ENCODE measurements at places on chromosomes 12 and 14. TPM values are rescaled to one million over a fixed set of nuclear protein-coding genes. Genes with fewer than 3 reads are reported as not detected.

DNA sequence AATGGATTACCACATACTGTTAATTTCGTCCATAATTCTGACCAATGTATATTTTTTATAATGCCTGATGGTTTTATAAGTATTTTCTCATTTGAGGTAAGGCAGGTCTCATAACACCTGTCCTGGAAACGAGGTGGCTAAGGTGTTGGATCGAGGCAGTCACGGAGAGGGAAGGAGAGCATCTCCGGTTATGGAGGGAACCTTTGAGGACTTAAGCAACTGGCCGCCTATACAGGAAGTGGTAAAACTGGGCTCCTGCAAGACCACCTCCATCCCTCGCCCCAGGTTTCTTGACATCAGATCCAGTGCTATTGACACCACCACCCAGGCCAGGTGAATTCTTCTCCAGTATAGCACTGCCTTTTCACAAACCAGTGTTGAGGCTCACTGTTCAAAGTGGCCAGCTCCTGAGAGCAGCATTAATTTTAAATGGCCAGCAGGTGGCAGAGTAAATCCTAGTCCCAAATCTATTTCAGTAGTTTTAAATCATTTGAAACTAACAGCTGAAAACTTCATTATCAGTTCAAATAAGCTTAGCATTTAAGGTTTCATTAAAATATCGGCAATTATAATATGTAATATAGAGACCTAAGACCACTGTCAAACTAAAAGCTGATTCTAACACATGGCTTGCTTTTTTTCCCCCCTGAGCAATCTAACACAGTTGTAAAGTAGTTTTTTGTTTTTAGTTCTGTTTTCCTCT is 100.8 kb downstream of the PPM1A start:
- DNase-seq: no peak

GRCh38 chr12:20557096-20557495 is 138.0 kb upstream of the SLCO1C1 start:
- DNase-seq: no peak

- no peak for DNase-seq
These were observed 61.2 kb upstream of the GRIP1 start for GRCh38 chr12:66739940-66740651.

- no peak for DNase-seq
These were observed 366.7 kb downstream of the DUSP6 start for GRCh38 chr12:88985631-88986030.

GRCh38 chr14:57066463-57066862 is 202.2 kb downstream of the EXOC5 start:
- DNase-seq: no peak

- DNase-seq: no peak
These were observed 23.5 kb upstream of the CRIP2 start for GRCh38 chr14:105450864-105451720.

Gene RHEBL1
- 9.7 TPM for total RNA-seq

Gene TBX5
- total RNA-seq: not detected

DNA sequence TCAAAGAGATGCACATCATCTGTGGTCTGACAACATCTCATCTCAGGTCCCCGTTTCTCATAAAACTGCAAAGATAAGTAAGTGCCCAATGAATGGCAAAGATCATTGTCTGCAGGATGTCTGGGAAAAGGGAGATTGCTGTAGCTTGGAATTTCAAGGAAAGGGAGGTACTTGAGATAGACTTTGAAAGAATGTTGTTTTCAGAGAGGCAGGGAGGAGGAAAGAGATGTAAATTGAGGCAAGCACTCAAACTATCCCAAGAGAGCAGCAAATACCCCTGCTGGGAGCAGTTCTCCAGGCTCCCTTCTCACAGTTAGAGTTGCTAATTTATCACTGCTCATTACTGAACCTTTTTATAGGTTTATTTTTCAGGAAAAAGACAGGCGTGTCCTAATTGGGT is 107.1 kb downstream of the MYRFL start:
- DNase-seq: no peak

GRCh38 chr12:7602277-7602676 is 63.4 kb downstream of the APOBEC1 start:
- DNase-seq: no peak

Gene IL31
- not detected for total RNA-seq
